Melanocyte of skin (primary cell): ENCODE measurements at places on chromosomes 5 and 9. TPM values are rescaled to one million over a fixed set of nuclear protein-coding genes. Genes with fewer than 3 reads are reported as not detected.

Gene ARSI
- total RNA-seq = 6.2 and 12.7 TPM in 2 replicates

Gene ANKRD20A1
- total RNA-seq = 1.1 TPM in 1 of 2 replicates, not detected in the other

Gene USP20
- 16.0 and 16.3 TPM in 2 replicates for total RNA-seq

Gene OBP2B
- total RNA-seq = not detected in 2 replicates

Gene ANKRD18A
- not detected in 2 replicates for total RNA-seq

Gene RASEF
- 20.0 and 23.1 TPM in 2 replicates for total RNA-seq

Gene MXD3
- 2.5 and 11.0 TPM in 2 replicates for total RNA-seq

Gene GABRB2
- not detected in 2 replicates for total RNA-seq

Gene PCDHB4
- total RNA-seq = 0.36 and 0.69 TPM in 2 replicates

Gene CFAP157
- 0.15 TPM in 1 of 2 replicates, not detected in the other for total RNA-seq

Gene SPINK6
- total RNA-seq = not detected in 2 replicates

Gene IL3
- total RNA-seq = not detected in 2 replicates
